Stimulated activated CD4-positive, alpha-beta T cell treated with anti-CD3 and anti-CD28 coated beads, TNF-alpha, amount 100 ng/mL, for 24 hours (primary cell): ENCODE measurements at places on chromosomes 12 and 14.

DNA sequence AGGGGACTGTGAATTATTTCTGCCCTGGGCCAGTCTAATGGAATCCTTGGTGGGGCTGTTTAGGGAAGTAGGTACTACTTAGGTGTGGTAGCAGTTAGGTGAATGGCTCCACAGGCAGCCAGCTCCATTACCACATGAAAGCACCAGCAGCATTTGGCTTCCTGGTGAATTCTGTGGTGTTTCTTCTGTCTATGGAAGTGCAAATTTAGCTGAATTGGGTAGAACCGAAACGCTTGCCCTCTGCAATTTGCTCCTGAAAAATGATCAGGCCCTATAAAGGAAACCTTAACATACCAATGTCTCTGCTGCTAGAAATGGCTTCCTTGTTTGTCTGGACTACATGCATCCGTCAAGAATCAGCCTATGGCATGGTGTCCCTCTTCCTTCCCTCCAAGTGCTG, 16.4 kb downstream of the FLRT2 start:
- no peak for DNase-seq

- DNase-seq = no peak
Observed at GRCh38 chr14:96090441-96091148, 51.4 kb downstream of the C14orf132 start.

- DNase-seq = peak; percentile 15
Observed at GRCh38 chr12:3913278-3913677, 40.1 kb upstream of the PARP11 start.

GRCh38 chr14:76672123-76672522, 89.1 kb upstream of the VASH1 start:
- DNase-seq = no peak

- DNase-seq = no peak
Observed at GRCh38 chr12:46177837-46178608, 90.8 kb downstream of the SLC38A1 start.

- DNase-seq = no peak
Observed at GRCh38 chr14:57391517-57392195, 1.3 kb downstream of the NAA30 start.

DNA sequence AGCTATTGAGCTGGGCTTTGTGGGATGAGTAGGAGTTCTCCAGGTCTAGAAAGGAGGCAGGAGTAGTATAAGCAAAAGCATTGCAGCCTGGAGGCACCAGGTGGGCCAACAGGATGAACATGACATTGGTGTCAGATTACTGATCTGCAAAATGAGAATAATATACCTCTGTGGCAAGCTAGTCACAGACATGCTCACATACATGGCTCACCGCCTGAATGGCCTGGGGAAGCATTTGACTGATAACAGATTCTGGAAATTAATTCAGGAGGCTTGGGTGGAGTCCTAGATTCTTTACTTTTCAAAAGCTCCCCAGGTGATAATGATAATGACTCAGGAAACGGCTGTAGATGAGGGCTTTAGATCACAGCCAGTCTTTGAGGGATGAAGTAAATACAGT, 709 bp downstream of the TCL1B start:
- DNase-seq = no peak

DNA sequence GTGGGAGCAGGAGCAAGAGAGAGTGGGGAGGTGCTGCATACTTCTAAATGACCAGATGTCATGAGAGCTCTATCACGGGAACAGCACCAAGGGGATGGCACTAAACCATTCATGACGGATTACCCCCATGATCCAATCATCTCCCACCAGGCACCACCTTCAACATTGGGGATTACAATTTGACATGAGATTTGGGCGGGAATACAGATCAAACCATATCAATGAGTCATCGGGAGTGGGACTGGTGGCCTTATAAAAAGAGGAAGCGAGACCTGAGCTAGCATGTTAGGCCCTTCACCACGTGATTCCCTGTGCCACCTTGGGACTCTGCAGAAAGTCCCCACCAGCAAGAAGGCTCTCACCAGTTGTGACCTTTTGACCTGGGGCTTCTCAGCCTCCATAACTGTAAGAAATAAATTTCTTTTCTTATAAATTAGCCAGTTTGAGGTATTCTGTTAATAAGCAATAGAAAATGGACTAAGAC, 28.7 kb downstream of the COX8C start:
- no peak for DNase-seq
